Activated naive CD4-positive, alpha-beta T cell treated with anti-CD3 and anti-CD28 coated beads for 36 hours (primary cell): ENCODE measurements at places on chromosomes 3 and 15. TPM values are rescaled to one million over a fixed set of nuclear protein-coding genes. Genes with fewer than 3 reads are reported as not detected.

RMDN3 gene
- total RNA-seq = 17.8 TPM

CHRNB4 gene
- not detected for total RNA-seq

KBTBD12 gene
- total RNA-seq = not detected

NBEAL2 gene
- 92.4 TPM for total RNA-seq

NECTIN3 gene
- 3.5 TPM for total RNA-seq

GP5 gene
- 0.64 TPM for total RNA-seq

LDHAL6B gene
- not detected for total RNA-seq

PIK3CB gene
- 20.6 TPM for total RNA-seq

CCR4 gene
- 27.9 TPM for total RNA-seq

ISLR2 gene
- not detected for total RNA-seq

DNA sequence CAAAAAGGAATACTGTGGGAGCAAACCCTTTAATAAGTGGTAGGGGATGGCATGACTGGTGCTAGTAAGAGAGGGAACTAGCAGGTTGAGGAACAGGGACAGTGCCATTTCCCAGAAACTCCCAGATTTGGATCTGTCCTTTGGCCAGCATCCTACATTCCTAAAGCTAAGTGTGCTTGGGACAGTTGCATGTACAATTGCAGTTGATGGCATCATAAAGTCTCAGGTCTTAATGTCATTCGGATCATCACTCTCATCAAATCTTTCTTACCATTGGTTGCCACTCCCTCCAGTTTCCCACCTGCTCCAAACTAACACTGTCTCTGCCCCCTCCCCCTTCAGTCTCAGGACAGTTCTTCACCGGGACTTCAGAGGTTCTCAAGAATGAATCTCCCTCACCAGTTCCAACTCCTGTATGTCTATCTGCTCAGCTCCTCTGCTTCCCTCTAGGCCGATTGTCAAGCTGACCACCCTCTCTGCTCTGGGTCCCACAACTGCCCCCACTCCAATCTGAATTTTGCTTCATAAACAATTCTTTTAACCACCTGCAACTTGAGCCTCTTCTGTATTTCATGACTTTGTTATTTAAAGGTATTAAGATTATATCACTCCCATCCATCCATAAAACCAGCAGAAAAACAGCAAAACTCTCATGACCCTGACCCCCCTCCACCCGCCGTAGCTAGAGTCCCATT is 260.8 kb downstream of the CGGBP1 start:
- no peak for DNase-seq

GRCh38 chr3:177034832-177035475 is 162.3 kb downstream of the TBL1XR1 start:
- DNase-seq = no peak

DNA sequence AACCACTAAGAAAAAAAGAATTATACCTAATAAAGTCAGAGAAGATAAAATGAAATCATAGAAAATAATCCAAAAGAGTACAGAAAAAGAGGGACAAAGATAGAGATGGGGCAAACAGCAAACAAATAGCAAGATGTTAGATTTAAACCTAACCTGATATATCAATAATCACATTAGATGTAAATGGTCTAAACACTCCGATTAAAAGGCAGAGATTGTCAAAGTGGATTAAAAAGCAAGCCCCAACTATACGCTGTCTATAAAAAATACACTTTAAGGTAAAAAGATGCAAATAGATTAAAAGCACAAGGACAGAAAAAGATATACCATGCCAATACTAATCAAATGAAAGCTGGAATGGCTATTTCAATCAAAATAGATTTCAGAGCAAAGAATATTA is 16.8 kb downstream of the ADPGK start:
- DNase-seq = no peak

DNA sequence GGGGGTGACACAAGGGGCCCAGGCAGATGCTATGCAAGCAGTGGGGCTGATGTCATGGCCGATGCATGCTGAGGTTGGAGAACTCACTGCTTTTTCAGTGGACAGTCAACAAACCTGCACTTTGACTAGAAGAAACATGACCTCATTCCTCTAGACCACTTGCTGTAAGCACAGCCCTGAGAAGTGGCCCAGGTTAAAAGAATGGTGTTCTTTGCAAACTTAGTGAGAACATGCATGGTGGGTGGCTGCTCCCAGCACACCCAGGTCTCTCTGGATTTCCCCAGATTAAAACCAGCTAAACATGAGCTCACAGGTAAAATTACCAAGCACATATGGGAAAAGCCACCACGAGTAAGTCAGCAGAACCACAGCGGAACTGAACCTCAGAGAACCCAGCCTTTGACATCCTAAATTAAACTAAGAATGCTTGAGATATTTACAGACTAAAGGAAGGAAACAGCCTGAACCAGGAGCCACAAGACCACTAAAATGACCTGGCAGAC is 15.5 kb downstream of the DLEC1 start:
- DNase-seq = peak; percentile 18

DNA sequence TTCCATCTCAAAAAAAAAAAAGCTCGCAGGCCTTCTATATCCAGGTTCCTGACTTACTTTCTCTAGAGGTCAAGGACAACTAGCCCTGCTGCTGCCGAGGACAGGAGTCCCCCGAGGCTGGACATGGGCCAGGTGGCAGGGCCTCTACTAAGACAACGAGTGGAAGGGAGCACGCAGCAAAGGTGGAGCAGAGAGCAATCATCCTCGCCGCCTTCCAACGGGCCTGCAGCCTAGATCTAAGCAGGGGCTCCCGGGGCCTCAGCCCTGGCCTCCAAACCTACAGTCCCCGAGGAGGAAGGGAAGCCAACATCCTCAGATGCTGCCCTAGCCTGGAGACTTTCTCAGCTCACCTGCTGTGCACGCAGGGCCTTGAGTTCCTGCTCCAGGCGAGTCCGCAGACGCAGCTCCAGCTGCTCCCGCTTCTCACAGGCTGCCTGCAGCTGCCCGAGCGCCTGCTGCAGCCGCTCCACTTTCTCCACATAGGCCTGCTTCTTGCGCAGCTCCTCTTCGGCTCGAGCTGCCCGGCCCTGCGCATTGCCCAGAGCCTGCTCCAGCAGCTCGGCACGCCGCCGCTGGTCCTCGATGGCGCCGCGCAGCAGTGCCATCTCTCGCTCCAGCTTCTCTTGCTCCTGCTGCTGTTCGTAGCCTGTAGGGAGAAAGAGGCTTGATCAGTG is 12.9 kb downstream of the AMOTL2 start:
- no peak for DNase-seq

- no peak for DNase-seq
These were observed 3.6 kb upstream of the MRAS start for GRCh38 chr3:138344754-138345153.

- DNase-seq = no peak
These were observed 431.0 kb downstream of the EPHB1 start for GRCh38 chr3:135226057-135226456.

GRCh38 chr15:68503791-68504680 is 72.1 kb upstream of the ITGA11 start:
- DNase-seq = no peak

GRCh38 chr3:46501702-46502101 is 3.9 kb downstream of the RTP3 start:
- no peak for DNase-seq

GRCh38 chr3:45807681-45808540 is 11.6 kb upstream of the SLC6A20 start:
- DNase-seq = no peak

- DNase-seq = no peak
These were observed 486.0 kb upstream of the AGTR1 start for GRCh38 chr3:148211725-148212124.

DNA sequence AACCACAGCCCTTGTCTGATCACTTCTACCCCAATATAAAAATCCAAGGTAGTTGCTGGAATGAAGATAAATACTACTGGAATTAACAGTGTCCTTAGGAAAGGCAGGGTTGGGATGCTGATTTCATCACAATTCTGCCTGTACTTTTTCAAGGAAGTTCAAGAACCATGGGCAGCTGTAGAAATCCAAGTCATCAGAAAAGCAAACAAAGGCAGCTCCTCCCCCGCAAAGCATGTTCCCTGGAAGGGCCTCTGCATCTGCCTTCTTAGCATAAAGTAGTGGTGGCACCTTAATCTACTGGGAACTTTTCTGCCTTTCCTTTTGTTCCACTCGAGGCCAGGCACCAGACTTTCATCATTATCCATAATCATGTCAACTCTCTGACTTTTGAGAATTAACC is 54.4 kb downstream of the ERC2 start:
- DNase-seq = no peak

GRCh38 chr3:136898549-136898948 is 36.5 kb downstream of the NCK1 start:
- DNase-seq = no peak

GRCh38 chr3:22175947-22176346 is 424.9 kb upstream of the ZNF385D start:
- DNase-seq = no peak

- peak; percentile 75 for DNase-seq
These were observed at the start of gene GCHFR for GRCh38 chr15:40763801-40764628. Gene GCHFR, plus strand, starts transcription at chr15:40764068. Its CDS starts 113 bp downstream, at chr15:40764181.

DNA sequence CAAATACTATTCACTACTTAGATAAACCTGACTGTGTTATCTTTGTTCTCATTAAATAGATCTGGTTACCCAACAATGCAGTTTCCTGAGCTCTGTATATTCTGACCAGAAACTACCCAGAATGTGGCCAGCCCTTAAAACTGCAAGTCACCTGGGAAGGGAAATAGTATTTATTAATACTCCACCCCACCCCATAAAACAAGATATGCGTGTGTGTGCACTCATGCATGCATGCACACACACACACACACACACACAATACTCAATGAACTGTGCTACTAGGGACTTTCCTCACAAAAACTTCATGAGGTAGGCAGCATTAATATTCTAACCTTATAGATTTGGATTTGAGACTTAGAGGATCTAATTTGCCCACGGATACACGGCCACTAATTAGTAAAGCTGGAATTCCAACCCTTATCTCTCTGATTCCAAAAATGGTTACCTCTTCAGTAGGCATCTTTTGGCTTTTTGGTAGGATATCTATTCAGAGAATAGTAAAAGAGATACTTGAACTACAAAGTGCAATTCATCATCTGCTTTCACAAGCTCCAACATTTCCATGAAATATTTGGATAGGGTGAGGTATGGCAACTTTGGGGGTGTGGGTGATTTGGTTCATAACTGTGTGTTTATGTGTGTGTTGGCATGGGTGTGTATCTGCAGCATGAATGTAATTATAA is 197.0 kb upstream of the CFAP20DC start:
- no peak for DNase-seq

DNA sequence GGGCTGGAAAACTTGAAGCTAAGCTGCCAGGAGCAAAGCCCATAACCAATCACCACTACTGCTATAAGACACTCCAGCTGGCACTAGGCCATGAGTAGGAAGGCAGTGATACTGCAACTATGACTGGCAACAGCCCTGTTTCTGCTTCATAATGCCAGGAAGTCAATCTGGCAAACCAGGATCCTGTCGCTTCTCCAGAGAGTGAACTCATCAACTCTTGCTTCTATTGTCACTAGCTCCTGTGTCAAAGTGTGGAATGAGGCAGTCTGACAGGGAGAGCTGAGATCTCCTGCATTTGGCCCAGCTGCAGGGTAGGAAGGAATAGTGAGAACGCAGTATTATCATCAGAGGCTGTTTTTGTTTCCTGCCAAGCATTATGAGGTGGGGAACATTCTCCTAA is 105.3 kb downstream of the CTNNB1 start:
- DNase-seq = no peak

DNA sequence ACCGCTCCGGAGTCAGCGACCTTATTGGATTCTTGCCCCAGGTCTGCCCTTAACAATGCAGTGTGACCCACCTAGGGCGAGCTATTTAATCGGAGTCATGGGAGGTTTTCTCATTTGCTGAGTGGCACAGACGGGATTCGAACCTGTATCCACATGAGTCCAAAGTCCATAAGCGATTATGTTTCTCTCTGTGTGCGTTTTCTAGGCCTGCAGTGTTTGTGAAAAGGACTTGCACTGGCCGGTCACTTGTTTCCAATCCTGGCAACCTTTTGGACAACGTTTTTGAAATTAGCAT is 691 bp upstream of the HDGFL3 start:
- DNase-seq = no peak

DNA sequence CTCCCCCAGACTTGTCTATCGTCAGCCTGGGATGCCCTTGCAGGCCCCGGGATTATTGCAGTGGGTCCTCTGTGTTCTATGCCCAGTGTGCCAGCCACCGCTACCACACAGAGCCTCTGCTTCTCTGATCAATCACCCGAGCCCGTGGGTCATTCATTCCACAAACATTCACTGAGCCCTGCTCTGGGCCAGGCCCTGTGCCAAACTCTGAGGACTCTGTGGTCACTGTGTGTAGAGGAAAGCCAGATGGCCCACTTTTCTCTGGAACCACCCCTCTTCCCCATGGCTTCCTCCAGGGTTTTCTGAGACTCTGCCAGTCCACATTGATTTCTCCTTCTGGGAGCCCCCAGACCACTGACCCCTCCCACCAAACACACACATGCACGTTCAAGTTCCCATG is 55.5 kb downstream of the BSN start:
- DNase-seq = no peak

- peak; percentile 94 for DNase-seq
These were observed at the start of gene FRMD5 for GRCh38 chr15:44195151-44195740. Gene FRMD5, minus strand, starts transcription at chr15:44195271.

DNA sequence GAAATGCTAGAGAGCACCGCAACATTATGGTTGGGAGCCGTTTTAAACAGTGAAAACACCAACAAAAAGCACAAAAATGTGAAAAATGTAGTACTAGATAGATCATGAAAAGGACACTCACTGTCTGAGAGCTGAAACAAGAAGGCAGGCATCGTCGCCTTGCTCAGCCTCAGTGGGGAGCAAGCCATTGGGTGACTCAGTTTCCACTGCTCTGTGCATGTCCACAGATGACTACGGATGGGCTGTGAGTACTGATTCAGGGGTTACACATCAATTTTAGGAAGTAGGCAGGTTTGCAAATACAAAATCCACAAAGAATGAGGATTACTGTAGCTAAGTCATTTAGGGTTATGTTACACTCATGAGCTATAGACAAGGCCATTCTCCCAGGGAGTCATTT is 10.8 kb downstream of the NOX5 start:
- DNase-seq = no peak

GRCh38 chr3:183427876-183428446 is 458 bp downstream of the MCF2L2 start:
- DNase-seq = peak; percentile 40

- DNase-seq = no peak
These were observed 29.8 kb downstream of the GNB4 start for GRCh38 chr3:179421500-179421899.

DNA sequence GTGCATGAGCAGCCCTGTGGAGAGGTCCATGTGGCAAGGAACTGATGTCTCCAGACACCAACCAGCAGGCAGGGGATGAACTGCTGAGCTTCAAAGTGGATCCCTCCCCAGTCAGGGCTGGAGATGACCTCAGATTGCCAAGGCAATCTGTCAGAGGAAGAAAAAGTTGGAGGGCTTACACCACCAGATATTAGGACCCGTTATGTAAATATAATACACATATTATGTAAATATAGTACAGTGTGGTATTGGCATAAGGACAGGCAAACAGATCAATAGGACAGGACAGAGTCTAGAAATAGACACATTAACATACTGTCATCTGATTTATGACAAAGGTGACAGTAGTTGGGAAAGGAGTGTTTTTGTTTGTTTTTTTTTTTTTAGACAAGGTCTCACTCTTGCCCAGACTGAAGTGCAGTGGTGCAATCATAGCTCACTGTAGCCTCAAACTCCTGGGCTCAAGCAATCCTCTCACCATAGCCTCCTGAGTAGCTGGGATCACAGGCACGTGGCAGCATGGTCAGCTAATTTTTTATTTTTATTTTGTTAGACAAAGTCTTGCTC is 18.0 kb upstream of the RAB7A start:
- DNase-seq = no peak

GRCh38 chr15:47817969-47818548 is 100.8 kb downstream of the SEMA6D start:
- no peak for DNase-seq
